ENCODE measurements at places on chromosomes 3 and 15.

GRCh38 chr15:69736161-69736560, 283.5 kb downstream of the RPLP1 start:
- DNase-seq: no peak

GRCh38 chr3:128168836-128169235, 15.6 kb downstream of the EEFSEC start:
- DNase-seq: no peak

DNA sequence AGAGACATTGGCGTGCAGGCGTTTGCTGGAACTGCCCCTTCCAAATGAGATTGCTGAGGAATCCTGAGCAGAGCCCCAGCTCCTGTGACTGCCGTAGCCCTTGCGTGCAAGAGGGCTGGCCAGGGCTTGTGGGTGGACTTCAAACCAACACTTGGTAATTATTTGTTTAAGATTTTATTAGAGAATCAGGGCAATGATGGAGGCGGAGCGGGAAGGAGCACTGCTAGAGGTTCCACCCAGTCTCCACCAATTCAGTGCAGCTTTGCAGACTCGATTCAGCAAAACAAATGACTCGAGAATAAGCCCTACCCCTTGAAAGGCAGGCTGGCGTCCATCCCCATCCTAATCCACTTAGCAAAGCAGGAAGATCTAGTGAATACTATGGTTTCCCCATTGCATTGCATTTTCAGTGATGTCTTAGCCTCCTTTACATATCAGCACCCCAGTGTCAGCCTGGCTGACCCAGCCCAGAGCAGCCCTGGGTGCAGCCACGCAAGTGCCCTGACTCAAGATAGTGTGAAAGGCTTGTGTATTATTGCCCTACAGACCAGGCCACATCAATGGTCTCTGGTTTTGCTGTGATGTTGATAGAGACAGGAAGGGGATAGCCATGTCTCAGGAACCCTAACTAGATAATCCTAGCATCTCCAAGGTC, 26.0 kb downstream of the GLDN start:
- peak; percentile 20 for DNase-seq

DNA sequence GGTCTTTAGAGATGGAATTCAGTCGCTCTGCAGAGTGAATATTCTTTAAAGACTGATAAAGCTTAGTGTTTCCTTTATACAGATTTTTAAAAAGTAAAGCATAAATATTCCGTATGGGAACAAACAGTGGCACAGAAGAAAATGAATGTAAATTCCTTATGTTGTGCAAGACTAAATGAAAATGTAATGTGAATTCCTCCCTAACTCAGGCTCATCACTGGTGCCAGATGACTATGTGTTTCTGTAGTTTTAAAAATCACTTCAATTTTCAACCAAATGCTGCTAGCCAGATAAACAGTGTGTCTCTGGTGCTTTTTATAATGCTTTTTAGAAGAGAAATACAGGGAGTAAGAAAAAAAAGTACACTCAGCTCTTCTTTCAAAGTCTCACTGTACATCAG, 154.8 kb upstream of the SNTN start:
- no peak for DNase-seq

DNA sequence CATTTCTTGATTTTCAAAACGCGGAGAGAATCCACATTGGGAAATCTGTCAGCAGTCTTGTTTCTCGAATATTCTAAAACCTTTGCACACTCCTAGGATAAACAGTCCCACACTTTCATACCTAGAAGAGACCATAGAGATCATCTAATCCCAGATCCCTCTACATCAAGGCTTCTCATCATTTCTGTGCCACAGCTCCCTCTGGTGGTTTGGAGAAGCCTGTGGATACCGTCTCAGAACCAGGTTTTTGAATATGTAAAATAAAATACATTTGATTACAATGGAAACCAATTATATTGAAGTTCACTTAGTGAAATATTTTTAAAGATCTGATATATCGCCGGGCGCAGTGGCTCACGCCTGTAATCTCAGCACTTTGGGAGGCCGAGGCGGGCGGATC, 211.9 kb upstream of the GOLGA6L4 start:
- no peak for DNase-seq
